ENCODE measurements at places on chromosomes 1 and 21.

- no peak for DNase-seq
Observed at GRCh38 chr1:2330519-2331199, 60.7 kb downstream of the MORN1 start.

DNA sequence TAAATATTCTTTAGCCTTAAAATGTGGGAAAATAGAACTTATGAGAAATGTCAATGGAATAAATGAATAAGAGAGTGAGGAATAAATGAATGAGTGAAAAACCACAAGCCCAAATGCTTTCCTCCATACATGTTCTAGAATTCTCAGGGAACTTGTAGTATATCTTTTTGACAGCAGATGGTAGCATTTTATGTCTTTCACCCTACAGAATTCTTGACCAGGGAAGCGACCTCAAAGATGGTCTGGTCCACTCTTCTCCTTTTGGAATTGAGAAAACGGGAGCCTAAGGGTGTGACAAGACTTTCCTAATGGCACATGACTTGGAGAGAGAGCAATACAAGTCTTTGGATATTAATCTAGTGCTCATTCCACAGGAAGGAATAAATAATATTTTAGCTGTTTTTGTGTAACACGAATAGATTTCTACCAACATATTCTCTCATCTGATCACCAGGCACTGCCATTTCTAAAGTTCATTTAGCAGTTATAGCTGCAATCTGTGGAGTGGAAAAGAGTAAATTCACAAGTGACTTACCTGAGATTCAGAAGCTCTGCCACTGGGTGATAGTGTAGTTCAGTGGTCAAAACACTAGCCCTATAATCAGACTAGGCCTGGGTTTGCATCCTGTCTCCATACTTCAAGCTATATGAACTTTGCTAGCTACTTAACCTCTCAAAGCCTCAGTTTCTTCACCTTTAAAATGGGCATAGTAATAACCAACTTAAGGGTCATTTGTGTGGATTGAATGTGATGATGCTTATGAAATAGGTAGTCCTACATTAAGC is 15.0 kb upstream of the F5 start:
- peak; percentile 68 for DNase-seq

DNA sequence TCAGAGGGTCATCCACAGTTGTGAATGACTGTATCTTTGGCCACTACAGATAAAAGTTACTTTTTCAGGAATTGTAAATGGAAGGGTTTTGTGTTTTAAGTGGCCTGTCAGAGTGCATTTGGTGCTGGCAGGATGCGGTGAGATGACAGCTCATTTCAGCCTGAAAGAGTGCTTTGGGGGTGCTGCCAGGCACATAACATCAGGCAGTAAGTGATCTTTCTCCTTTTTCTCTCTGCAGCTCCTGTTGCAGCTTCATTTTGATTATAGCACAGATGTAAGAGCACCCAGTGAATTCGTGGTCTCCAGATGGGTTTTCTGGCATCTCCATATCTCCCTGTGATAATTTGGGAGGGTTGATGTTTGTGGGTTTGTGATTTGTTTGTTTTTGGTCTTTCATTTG is 14.8 kb upstream of the FAM163A start:
- DNase-seq, result no peak

DNA sequence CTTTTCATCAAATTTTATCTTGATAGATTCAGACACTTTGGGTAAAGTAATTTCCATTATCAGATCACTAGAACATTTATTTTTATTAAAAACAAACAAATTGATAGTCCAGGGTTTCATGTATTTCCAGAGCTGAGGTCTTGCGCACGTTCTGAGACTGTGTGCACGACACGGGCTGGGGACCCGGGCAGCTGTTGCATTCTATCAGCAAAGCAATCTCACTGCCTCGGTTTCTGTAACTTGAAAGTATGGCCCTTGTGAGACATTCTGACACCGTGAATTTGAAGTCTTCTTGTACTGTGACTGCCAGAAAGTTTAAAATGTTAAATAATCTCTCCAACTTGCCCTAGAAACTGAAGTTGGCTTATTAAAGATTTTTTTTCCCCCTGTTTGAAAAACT is 746.9 kb upstream of the ADGRL2 start:
- DNase-seq, result no peak

GRCh38 chr1:6198646-6199297 is 623 bp downstream of the RPL22 start:
- peak; percentile 10 for DNase-seq

All from Kasumi-1 (cell line).